ENCODE measurements at places on chromosomes 3 and 15.

- H3K4me1 ChIP-seq = no peaks in the 10 kb centered on the region
- H3K4me3 ChIP-seq = no peak overlapping the region
- H3K27me3 ChIP-seq = peaks cover 16% of the 10 kb centered on the region
Measured at GRCh38 chr3:58688574-58688973, 22.0 kb upstream of the FAM3D start.

DNA sequence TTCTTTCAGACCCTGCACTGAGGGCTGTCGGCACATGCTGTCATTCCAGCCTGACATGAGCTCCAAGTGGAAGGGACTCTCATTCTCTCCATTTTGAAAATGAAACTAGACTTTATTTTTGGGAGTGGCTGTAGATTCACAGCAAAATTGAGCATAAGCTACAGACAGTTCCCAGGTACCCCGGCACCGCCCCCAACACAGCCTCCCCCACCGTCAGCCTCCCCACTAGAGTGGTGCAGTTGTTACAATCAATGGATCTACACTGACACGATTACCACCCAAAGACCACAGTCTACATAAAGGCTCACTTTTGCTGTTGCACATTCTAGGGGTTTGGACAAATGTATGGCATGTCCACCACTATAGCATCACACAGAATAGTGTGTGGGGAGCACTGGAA lies 29.5 kb upstream of the FGD5 start:
- H3K27ac ChIP-seq = no peak overlapping the region
- H3K36me3 ChIP-seq = no peaks in the 10 kb centered on the region
- no peak for DNase-seq
- H3K27me3 ChIP-seq = peaks cover 57% of the 10 kb centered on the region

DNA sequence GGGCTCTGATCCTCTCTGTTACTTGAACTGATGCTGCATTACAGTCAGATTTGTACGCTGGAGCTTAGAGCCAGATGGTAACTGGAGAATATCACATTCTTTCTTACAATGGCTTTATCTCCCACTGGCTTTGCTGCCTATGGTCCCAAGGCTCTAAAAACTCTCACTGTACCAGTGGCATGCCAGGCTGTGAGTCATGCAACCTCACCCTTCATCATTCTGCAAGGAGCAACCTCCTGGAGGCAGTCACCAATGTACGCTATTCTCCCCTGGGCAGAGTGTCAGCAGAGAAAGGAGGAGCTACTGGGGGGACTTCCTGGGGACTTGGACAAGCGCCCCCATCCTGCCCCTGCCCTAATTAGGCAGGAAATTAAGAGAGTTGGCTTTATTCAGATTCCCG lies 97.9 kb upstream of the EIF1B start:
- no peaks in the 10 kb centered on the region for H3K36me3 ChIP-seq
- no peak overlapping the region for H3K4me3 ChIP-seq
- no peak for DNase-seq

GRCh38 chr3:121871430-121871829 lies 22.8 kb upstream of the SLC15A2 start:
- H3K27ac ChIP-seq = no peak overlapping the region
- no peaks in the 10 kb centered on the region for H3K36me3 ChIP-seq
- H3K4me1 ChIP-seq = no peaks in the 10 kb centered on the region
- no peak overlapping the region for H3K4me3 ChIP-seq

- no peak overlapping the region for H3K4me3 ChIP-seq
- no peaks in the 10 kb centered on the region for H3K27me3 ChIP-seq
- H3K36me3 ChIP-seq = no peaks in the 10 kb centered on the region
- H3K27ac ChIP-seq = no peak overlapping the region
Measured at GRCh38 chr3:12859840-12860239, 18.5 kb upstream of the RPL32 start.

DNA sequence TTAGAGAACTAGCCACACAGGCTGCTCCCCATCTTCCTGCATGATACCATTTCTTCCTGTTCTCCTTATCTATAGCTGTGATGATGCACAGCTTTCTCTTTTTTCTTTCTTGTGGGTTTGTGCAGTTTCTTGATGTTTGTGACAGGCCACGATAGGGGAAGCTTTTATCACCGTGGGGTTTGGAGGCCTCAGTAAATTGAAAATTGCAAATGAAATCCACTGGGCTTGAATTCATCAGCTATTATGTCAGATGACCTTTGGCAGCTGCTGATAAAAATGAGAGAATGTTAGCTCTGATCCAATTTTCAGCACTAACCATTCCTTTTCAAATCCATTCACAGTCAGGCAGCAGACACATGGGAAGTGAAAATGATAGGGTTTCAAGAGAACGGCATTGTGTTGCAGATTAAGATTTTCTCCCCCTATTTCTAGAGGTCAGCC lies 176.9 kb upstream of the SOX2 start:
- no peak overlapping the region for H3K27ac ChIP-seq
- no peaks in the 10 kb centered on the region for H3K27me3 ChIP-seq
- no peak for DNase-seq
- no peaks in the 10 kb centered on the region for H3K36me3 ChIP-seq

DNA sequence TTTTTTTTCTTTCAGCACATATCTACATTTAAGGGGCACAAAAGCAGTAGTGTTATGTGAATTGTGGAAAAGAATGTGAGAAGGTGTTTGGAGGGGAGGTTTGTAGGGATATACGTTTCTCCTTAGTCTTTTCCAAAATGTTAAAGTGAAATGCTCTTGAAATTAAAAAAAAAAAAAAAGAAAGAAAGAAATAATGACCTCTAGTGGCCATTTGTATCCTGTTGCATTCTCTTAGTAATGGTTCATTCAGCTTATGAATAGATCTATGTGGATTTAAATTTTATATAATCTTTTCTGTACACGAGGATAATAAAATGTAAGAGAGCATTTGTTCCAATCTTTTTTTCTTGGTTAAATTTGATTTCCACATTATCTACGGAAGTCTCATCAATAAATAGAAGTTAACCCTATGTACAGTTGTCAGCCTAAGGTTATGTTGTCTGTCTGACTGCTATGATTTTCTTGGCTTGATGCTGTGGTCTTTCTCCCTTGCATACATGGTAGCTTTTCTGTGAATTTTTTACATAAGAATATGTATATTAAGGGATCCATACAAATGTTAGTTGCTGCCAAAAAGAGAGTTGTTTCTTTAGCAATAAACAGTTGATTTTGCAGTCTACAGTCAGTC lies 1.7 kb downstream of the P2RY13 start:
- no peak for DNase-seq
- H3K27me3 ChIP-seq = peaks cover 29% of the 10 kb centered on the region
- H3K4me1 ChIP-seq = peaks cover 5% of the 10 kb centered on the region
- no peaks in the 10 kb centered on the region for H3K36me3 ChIP-seq

DNA sequence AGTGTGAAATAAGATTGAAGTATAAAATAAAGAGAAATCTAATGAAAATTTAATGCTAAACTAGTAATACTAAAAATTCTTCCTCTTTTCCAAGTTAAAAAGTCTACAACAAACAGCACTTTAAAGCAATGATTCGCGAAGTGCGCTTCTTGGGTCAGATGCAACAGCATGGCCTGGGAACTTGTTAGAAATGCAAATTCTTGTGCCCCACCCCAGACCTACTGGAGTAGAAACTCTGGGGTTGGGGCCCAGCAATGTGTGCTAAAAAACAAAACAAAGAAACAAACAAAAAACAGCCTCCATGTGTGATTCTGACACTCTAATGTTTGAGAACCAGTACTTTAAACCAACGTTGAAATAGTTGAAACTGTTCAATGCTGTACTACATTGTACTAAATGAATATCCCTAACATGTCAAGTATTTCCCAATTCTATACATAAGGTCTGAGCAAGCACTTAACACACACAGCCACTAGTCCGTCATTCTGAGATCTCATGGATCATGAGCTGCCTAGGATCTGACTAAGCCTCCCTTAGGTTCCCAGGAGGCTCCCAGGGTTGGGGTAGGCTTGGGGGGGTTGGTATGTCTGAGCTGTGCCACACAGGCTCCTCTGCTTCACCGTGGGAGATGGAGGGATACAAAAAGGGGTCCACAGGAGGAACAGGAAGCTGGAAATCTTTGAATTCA lies 6.1 kb downstream of the RASGRP1 start:
- DNase-seq = no peak
- H3K27me3 ChIP-seq = no peaks in the 10 kb centered on the region
- H3K4me3 ChIP-seq = peak overlapping the region; percentile 96
- H3K4me1 ChIP-seq = peaks cover 89% of the 10 kb centered on the region
- peak overlapping the region; percentile 93 for H3K27ac ChIP-seq
- peaks cover 71% of the 10 kb centered on the region for H3K36me3 ChIP-seq

GRCh38 chr3:186366206-186366605 lies 4.2 kb upstream of the DGKG start:
- H3K4me3 ChIP-seq = no peak overlapping the region
- no peak for DNase-seq
- H3K27ac ChIP-seq = no peak overlapping the region
- H3K36me3 ChIP-seq = no peaks in the 10 kb centered on the region
- H3K27me3 ChIP-seq = peaks cover 55% of the 10 kb centered on the region

- H3K4me1 ChIP-seq = no peaks in the 10 kb centered on the region
- DNase-seq = no peak
- H3K36me3 ChIP-seq = no peaks in the 10 kb centered on the region
- H3K27me3 ChIP-seq = peaks cover 19% of the 10 kb centered on the region
Measured at GRCh38 chr3:115549071-115549470, 74.2 kb upstream of the GAP43 start.

- peak overlapping the region; percentile 79 for H3K4me3 ChIP-seq
- H3K27ac ChIP-seq = no peak overlapping the region
- H3K4me1 ChIP-seq = peaks cover 13% of the 10 kb centered on the region
- no peak for DNase-seq
- no peaks in the 10 kb centered on the region for H3K27me3 ChIP-seq
Measured at GRCh38 chr15:67103432-67103831, 38.0 kb downstream of the SMAD3 start.

- no peaks in the 10 kb centered on the region for H3K27me3 ChIP-seq
- peak overlapping the region; percentile 76 for H3K27ac ChIP-seq
- H3K4me1 ChIP-seq = peaks cover 49% of the 10 kb centered on the region
- H3K4me3 ChIP-seq = peak overlapping the region; percentile 93
Measured at GRCh38 chr3:177193688-177194268, 3.5 kb downstream of the TBL1XR1 start.

- no peaks in the 10 kb centered on the region for H3K27me3 ChIP-seq
- H3K36me3 ChIP-seq = no peaks in the 10 kb centered on the region
- no peak overlapping the region for H3K27ac ChIP-seq
- no peak overlapping the region for H3K4me3 ChIP-seq
- H3K4me1 ChIP-seq = no peaks in the 10 kb centered on the region
- no peak for DNase-seq
Measured at GRCh38 chr3:55795296-55795695, 308.2 kb upstream of the WNT5A start.

DNA sequence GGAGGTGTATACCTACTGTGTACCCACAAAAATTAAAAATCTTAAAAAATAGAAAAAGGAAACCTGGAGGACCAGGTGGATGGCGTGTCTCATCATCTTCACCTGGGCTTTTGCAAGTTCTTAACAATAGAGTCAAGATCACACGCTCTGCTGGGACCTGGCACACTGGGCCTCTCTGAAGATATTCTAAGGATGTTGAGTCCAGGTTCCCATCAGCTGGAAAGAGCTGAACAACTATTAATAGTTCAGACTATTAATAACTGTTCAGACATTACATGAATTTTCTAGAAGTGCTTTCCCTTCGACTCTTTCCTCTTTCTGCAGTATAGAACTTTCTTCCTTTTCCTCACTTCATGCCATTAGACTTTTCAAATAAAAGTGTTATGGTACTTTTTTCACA lies 320.2 kb upstream of the IL12A start:
- H3K27me3 ChIP-seq = no peaks in the 10 kb centered on the region
- DNase-seq = no peak
- no peak overlapping the region for H3K27ac ChIP-seq
- H3K4me3 ChIP-seq = no peak overlapping the region

- DNase-seq = no peak
- H3K4me3 ChIP-seq = no peak overlapping the region
Measured at GRCh38 chr3:161694682-161695564, 198.3 kb downstream of the OTOL1 start.

- H3K27me3 ChIP-seq = no peaks in the 10 kb centered on the region
- DNase-seq = no peak
- H3K4me1 ChIP-seq = peaks cover 26% of the 10 kb centered on the region
- peaks cover 3% of the 10 kb centered on the region for H3K36me3 ChIP-seq
Measured at GRCh38 chr3:107680698-107681097, 157.9 kb downstream of the BBX start.

GRCh38 chr3:16995601-16996000 lies 110.8 kb downstream of the PLCL2 start:
- H3K4me3 ChIP-seq = peak overlapping the region; percentile 20
- H3K36me3 ChIP-seq = peaks cover 9% of the 10 kb centered on the region
- DNase-seq = no peak
- peaks cover 84% of the 10 kb centered on the region for H3K4me1 ChIP-seq
- H3K27ac ChIP-seq = peak overlapping the region; percentile 82

DNA sequence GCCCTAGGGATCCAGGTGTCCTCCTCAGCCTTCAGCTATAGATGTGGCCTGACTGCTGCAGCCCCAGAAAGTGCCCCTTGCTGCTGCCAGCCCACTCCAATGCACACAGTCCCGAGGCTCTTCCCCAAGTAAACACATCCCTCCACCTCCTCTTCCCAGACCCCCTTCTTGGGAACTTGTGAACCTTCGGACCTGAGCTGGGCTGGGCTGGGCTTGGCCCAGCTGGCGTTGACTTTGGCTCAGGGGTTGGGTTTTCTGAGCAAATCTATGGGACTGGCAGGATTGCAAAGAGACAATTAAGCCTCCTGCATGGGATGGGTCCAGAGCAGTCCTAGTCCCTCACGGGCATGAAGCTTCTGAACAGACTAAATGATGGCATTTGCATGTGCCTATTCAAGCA lies 14.7 kb downstream of the VIPR1 start:
- H3K36me3 ChIP-seq = no peaks in the 10 kb centered on the region
- DNase-seq = no peak
- no peak overlapping the region for H3K4me3 ChIP-seq
- no peak overlapping the region for H3K27ac ChIP-seq

- no peak overlapping the region for H3K4me3 ChIP-seq
- H3K4me1 ChIP-seq = no peaks in the 10 kb centered on the region
- H3K36me3 ChIP-seq = no peaks in the 10 kb centered on the region
- no peak overlapping the region for H3K27ac ChIP-seq
- H3K27me3 ChIP-seq = no peaks in the 10 kb centered on the region
Measured at GRCh38 chr3:53137221-53137620, 7.0 kb upstream of the RFT1 start.

- H3K27ac ChIP-seq = no peak overlapping the region
- H3K4me3 ChIP-seq = no peak overlapping the region
- H3K36me3 ChIP-seq = no peaks in the 10 kb centered on the region
- H3K27me3 ChIP-seq = peaks cover 9% of the 10 kb centered on the region
- no peak for DNase-seq
- no peaks in the 10 kb centered on the region for H3K4me1 ChIP-seq
Measured at GRCh38 chr3:126338790-126339288, 18.4 kb downstream of the KLF15 start.

Data from effector memory CD8-positive, alpha-beta T cell (primary cell).